ENCODE measurements at places on chromosomes 5 and 9.

- DNase-seq = no peak
Observed at GRCh38 chr9:71908825-71909224, 2.2 kb downstream of the ABHD17B start.

DNA sequence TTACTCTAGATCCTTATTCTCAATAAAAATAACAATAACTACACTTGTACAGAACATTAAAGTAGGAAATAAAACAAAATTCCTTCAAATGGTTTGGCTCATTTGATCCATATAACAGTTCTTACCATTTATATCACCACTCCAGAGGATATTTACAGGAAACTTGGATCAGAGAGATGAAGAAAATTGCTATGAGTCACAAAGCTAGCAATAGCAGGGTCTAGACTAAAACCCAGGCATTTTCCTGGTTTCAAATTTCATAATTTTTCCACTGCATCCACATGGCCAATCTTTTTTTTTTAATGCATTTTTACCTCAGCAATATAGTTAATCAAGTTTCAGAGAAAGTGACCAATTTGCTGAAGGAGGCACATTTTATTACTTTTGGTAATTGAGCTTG is 299.2 kb downstream of the ELAVL2 start:
- no peak for DNase-seq

DNA sequence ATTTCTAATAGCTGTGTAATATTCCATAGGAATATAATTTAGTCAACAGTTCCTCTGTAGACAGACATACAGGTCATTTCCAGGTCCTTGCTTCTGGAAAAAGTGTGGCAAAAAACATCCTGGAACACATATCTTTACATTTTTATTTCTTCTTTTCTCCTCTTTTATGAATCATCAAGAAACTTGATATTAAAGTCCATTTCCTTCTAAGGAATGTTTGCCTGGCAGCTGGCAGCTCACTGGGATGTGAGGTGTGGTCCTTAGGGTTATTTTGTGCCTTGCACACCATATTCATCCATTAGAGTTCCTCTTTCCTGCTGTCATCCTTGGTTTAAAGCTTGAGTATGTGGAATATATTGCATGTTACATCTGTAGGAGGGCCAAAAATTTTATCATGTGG is 122.0 kb downstream of the GALNT10 start:
- no peak for DNase-seq

DNA sequence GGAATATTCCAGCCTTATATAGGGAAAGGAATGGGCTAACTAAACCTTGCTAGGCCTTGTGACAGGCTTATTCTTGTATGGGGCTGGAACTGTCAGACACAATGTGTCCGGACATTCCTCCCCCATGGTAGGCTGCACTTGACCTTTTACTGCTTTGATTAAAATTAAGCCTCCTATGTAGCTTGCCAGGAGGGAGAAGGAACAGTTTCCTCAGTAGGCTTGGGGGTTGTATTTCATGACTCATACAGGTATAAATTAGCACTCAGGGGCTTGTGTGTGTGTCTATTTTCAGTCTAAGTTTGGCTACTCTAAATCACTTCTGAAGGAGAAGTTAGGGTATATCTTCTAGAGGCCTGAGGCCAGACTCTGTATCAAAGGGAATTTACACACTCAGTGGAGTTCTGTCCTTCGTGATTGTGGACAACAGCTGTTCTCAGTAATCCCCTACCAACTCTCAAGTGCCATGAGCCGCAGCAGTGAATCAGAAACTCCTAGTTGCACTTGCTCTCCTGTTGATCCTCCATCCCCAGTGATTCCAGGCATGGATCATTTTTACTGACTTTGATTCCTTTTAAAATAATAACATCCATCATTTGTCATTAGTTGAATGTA is 16.4 kb downstream of the ADAMTS16 start:
- DNase-seq = no peak

DNA sequence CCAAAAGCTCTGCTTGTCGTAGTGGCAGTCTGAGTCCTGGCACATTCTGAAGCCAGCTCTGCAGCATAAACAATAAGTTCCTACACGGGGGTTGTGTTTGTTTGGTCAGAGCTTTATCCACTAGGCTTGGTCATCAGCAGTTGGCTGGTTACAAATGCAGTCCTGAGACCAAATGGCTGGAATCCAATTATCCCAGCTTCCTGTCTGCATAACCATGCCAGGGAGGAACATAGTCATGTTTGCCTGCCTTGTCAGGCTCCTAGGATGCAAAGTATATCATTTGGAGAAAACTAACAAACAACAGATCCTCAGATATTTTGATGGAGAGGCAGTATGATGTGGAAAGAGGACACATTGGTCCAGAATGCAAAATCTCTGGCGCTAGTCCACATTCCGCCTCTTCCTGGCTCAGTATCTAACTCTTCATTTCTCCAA is 85.8 kb downstream of the FBXO38 start:
- no peak for DNase-seq

- no peak for DNase-seq
Observed at GRCh38 chr9:77933976-77934375, 97.6 kb downstream of the GNAQ start.

- DNase-seq = no peak
Observed at GRCh38 chr9:34592895-34593601, 3.5 kb upstream of the CNTFR start.

GRCh38 chr9:3768286-3768685 is 242.5 kb upstream of the RFX3 start:
- no peak for DNase-seq

GRCh38 chr5:141683596-141684141 is 1.6 kb upstream of the ARAP3 start:
- DNase-seq = no peak

DNA sequence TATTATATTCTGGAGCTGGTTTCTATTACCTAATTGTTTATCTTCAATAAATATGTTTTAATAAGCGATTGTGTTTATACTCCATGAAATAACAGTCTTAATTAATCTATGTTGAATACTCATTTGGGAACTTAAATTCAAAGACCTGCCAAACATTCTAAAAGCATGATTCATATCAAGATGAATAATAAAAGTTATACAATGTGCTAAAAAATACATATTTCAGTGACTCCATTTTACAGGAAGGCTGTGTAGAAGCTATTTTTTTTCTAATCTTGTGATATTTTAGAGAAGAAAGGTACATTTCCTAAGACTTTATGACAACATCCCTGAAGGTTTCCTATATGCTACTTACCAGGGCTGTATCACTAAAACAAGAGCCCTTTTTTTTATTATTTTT is 417.9 kb downstream of the NFIB start:
- no peak for DNase-seq

DNA sequence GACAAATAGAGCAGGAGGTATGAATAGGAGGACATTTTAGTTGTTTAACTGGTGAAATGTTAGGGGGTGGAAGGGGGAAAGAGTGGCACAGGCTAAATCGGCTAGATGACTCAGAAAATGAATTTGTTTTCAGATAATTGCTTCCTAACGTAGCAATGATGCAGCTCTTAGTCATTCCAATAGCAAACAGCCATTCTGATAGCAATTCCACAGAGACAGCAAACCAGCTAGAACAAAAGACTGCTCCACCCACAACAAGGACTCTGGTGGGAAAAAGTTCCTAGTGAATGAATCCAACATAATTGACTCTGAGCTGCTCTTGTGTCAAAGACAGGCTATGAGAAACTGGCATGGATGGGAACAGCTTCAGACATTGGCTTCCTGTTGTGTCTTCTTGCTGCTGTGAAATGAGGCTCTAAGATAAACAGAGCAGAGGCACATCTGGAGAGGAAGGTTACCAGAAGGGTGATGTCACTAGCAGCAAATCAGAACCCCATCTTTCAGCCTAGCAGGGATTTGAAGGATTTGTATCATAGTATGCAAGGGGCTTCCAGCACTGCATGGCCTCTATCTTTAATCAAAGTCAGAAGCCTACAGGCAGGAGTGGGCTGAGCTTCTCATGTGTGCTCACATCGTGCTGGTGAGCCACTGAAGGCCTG is 28.1 kb upstream of the F2RL1 start:
- no peak for DNase-seq
